ENCODE measurements at places on chromosomes 16 and 17. TPM values are rescaled to one million over a fixed set of nuclear protein-coding genes. Genes with fewer than 3 reads are reported as not detected.

ANKFN1 gene
- 0.26 TPM for total RNA-seq

DNAJC7 gene
- total RNA-seq: 59.6 TPM

CCDC47 gene
- total RNA-seq: 65.6 TPM

KRT40 gene
- total RNA-seq: not detected

ABCC11 gene
- total RNA-seq: 0.17 TPM

CD300C gene
- total RNA-seq: not detected

ASPA gene
- 4.6 TPM for total RNA-seq

SOX8 gene
- total RNA-seq: under 0.01 TPM

ARL5C gene
- not detected for total RNA-seq

PDE6G gene
- not detected for total RNA-seq

ATP2A1 gene
- total RNA-seq: 0.33 TPM

KLHL10 gene
- total RNA-seq: 0.33 TPM

SLC16A11 gene
- total RNA-seq: under 0.01 TPM

RNF112 gene
- 21.5 TPM for total RNA-seq

CD300E gene
- not detected for total RNA-seq

MEFV gene
- total RNA-seq: under 0.01 TPM

CCL23 gene
- total RNA-seq: not detected

CBX1 gene
- 50.4 TPM for total RNA-seq

CIBAR2 gene
- total RNA-seq: not detected

TLCD3B gene
- total RNA-seq: not detected

UMOD gene
- not detected for total RNA-seq

PRKCA gene
- total RNA-seq: 34.0 TPM

DNAI2 gene
- not detected for total RNA-seq

NSF gene
- total RNA-seq: 39.3 TPM

CYTH1 gene
- 9.9 TPM for total RNA-seq

CHST4 gene
- total RNA-seq: not detected

HOXB8 gene
- 0.51 TPM for total RNA-seq

SMTNL2 gene
- total RNA-seq: 1.5 TPM

GLIS2 gene
- 2.6 TPM for total RNA-seq

WNK4 gene
- total RNA-seq: under 0.01 TPM

CTRB2 gene
- total RNA-seq: not detected

TBC1D3 gene
- not detected for total RNA-seq

PABPN1L gene
- not detected for total RNA-seq

ORC6 gene
- total RNA-seq: 5.0 TPM

CA5A gene
- total RNA-seq: not detected

GINS2 gene
- total RNA-seq: 0.26 TPM

NAGS gene
- total RNA-seq: 7.4 TPM

FMNL1 gene
- 3.1 TPM for total RNA-seq

TM4SF5 gene
- not detected for total RNA-seq

P2RX1 gene
- under 0.01 TPM for total RNA-seq

HSD17B2 gene
- 0.33 TPM for total RNA-seq

PYY gene
- not detected for total RNA-seq

TERB1 gene
- total RNA-seq: under 0.01 TPM

FOXN1 gene
- not detected for total RNA-seq

ASPHD1 gene
- 5.9 TPM for total RNA-seq

KRTAP4-5 gene
- total RNA-seq: not detected

PIRT gene
- total RNA-seq: not detected
